ENCODE measurements at places on chromosomes 1 and 21.

DNA sequence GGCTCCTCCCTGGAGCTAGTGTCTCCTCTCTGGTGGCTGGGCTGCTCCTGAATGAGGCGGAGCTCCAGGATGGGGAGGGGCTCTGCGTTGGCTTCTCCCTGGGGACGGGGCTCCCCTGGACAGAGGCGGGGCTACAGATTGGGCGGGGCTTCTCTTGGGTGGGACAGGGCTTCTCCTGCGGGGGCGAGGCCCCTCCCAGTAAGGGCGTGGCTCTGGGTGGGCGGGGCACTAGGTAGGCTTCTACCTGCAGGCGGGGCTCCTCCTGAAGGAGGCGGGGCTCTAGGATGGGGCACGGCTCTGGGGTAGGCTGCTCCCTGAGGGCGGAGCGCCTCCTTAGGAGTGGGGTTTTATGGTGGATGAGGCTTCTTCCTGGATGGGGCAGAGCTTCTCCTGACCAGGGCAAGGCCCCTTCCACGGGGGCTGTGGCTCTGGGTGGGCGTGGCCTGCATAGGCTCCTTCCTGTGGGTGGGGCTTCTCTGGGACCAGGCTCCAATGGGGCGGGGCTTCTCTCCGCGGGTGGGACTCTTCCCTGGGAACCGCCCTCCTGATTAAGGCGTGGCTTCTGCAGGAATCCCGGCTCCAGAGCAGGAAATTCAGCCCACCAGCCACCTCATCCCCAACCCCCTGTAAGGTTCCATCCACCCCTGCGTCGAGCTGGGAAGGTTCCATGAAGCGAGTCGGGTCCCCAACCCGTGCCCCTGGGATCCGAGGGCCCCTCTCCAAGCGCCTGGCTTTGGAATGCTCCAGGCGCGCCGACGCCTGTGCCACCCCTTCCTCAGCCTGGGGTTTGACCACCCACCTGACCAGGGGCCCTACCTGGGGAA is 22.7 kb upstream of the ARF1 start:
- peak; percentile 64 for DNase-seq

DNA sequence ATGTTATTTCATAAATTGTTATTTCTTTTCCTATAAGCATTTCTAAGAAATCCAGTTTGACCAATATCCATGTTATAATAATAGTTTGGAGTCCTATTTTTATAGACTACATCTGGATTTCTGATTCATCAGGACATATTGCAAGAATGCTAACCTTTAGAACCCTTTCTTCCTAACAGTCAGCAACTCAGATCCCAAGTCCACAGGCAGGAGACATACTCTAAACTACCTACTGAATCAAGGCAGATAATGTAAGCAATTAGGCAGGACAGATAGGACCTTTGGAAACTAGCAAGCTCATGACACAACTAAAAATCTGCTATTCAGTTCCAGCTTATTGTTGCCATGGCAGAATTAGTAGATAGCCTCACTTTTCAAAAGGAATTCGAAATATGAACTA is 104.1 kb downstream of the DENND1B start:
- DNase-seq: no peak

- no peak for DNase-seq
These were observed 11.4 kb downstream of the SLC45A3 start for GRCh38 chr1:205668951-205669340.

GRCh38 chr1:99635664-99636063 is 10.2 kb upstream of the PALMD start:
- no peak for DNase-seq

DNA sequence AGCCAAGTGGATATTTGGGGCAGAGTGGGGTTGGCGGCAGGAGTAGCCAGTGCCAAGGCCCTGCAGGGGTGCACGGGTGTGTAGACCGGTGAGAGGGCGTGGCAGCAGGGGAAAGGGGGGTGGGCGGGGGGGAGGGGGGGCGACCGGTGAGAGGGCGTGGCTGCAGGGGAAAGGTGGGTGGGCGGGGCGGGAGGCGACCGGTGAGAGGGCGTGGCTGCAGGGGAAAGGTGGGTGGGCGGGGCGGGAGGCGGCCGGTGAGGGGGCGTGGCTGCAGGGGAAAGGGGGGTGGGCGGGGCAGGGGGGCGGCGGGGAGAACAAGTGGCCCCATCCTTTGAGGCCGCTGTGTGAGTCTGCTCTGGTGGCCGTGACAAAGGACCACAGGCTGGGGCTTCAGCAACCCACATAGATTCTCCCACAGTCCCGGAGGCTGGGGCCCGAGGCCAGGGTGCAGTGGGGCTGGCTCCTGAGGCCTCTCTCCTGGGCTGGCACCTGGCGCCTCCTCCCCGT is 25.8 kb downstream of the RRP1 start:
- no peak for DNase-seq

DNA sequence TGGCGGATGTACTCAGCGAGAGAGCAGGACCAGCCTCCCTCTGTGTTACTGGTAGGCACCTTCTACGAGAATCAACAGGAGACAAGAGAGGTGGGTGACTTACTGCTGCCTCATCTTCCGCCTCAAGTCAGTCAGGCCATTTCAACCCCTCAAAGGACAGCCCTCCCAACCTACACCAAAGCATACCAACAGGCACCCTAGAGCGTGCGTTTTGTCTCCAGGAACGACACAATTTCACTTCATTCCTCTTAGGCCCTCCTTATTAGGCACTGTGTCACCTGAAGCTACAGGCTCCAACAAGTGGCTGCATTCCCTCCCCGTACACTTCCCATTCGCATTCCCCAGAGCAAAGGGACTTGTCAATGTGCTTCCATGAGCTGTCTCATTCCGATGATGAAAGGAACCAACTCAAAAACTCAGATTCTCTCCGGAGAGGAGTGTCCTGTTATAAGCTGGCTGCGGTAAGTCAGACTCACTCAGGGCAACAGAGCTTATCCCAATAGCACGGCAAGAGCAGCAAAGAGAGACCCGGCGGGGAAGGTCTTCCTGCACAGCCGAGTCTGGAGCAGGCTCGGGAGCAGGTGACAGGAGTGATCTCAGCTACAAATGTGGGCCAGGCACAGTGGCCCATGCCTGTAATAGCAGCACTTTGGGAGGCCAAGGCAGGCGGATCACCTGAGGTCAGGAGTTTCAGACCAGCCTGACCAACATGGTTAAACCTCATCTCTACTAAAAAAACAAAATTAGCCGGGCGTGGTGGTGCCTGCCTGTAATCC is 120.6 kb upstream of the IFFO2 start:
- DNase-seq: no peak

GRCh38 chr1:37931102-37931360 is 15.8 kb downstream of the INPP5B start:
- DNase-seq: no peak

DNA sequence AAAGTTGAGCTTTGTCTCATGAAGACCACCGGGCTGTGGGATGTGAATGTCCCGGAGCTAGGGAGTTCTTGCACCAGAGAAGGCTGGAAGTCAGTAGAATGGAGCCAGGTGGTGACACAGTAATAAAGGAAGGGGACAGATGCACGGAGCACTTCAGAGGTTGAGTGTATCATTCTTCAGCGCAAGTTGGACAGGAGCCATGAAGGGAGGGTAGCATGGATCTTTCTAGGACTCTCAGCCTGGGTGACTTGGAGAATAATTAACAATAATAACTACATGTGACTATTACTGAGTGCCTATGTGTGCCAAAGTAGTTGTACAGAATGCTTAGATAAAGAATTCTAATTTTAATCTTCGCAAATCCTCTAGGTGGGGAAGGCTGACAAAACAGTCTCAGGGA is 258.7 kb upstream of the AJAP1 start:
- no peak for DNase-seq

DNA sequence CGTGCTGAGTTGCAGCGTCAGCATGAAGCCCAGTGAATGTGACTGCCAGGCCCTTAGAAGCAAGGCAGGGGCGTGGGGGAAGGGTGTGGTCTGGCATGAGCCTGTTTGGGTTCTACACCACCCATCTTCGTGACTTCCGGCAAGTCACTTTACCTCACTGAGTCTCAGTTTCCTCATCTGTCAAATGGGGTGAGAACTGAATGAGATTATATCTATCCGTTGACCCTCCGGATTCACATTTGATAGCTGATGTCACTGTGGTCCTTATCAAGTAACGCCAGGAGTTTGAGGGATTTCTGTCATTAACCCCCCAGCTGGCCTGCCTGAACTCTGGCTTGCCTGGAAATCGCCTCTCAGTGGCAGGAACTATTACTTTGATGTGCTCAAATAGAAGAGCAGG is 15.6 kb downstream of the MRPL37 start:
- no peak for DNase-seq

DNA sequence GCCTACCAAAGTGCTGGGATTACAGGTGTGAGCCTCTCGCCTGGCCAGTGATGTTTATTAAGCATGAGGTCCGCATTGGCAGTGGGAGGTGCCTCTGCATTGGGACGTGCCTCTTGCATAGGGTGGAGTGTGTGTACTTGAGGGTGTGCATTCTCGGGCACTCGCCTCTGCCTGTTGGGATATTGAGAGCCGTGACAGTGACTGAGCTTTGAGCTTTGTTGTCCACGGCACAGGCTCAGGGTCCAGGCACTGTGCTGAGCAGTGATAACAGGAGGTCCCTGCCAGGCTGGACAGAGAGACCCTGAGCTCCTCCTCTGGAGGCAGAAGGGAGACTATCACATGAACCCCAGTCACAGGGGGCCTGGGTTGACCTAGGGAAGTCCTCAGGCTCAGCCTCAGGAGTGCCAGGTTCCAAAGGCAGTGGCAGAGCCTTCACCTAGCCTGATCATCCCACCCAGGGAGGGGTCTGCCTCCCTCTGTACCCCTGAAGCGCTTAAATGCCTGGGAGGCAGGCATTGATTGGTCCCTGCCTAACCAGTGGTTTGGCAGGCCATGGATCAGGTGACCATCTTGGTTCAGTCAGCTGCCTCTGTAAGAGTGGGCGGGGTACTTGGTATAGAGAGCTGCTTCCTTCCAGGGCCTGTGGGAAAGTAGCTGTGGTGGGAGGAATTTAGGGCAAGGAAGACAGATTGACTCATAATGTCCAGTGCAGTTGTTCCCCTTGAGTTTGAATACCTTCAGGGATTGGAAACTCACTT is 213.8 kb upstream of the TMEM51 start:
- DNase-seq: no peak

DNA sequence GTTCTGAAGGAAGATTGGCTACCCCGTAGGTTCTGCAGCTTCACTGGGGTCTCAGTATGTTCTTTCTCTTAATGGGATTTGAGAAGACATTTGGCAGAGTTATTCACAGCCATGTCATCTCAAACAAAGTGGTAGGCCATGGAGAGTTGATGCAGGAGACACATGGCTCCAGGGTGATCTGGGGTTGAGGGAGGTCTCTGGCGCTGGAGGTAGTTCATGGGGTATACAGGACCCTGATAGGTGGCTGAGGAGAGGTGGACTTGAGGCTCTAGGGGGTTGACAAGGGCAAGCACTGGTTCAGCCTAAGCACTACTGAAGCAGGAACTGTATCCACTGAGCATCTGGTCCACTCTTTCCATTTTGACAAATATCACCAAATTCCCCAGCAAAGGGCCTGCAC is 100.4 kb downstream of the C1orf94 start:
- no peak for DNase-seq

GRCh38 chr1:218425647-218426342 is 80.7 kb downstream of the TGFB2 start:
- DNase-seq: no peak

DNA sequence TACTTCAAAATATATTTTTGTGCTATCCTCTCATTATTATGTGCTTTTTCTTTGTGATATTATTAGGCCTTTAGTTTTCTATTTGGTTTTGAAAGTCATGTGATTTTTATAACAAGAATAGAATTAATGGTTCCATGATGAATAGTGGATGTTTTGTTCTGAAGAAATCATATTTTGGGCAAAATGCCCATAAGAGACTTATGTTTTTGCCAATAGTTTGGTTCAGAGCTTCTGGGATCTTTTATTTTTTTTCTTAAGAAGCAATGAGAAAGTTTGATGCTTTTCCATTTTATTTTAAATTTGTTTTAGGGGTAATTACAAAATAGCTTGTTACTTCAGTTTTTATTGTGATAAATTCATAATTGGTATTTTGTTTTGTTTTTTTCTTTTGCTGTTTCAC is 49.8 kb downstream of the LYPLAL1 start:
- DNase-seq: no peak

GRCh38 chr1:15341634-15342407 is 67.9 kb upstream of the EFHD2 start:
- DNase-seq: no peak

DNA sequence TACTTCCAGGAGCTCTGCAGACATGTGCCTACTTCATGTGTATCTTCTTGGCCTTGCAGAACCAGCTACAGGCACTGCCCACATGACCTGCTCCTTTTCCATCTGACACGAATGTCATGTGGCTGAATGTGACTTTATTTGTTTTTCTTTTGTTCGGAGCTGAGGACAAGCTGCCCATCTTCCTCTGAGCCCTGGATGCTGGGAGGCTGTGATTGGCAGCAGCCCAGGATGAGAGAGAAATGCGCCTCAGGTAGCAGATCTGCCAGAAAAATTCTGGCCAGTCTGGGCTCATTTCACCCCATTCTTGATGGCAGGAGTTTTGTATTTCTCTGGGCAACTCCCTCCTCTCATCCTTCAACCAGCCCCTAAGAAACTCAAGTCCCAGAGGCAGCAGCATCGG is 372.0 kb downstream of the RPS6KC1 start:
- no peak for DNase-seq

DNA sequence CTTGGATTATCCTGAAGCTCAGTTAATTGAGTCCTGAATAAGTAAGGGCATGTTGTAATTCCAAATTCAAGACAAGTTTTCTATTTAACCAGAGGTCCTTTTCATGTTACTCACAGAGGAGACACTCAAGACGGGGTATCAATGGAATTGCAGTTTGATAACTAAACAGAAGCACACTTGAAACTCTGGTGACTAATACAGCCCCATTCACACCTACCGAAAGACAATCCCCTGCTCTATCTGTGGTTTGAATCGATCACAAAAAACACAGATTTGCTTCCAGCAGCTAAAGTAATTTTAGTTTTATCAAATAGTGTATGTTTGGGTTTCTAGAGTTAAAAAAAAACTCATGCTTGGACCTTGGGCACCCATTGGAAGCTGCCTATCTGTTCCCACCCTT is 60.4 kb downstream of the TEX35 start:
- DNase-seq: no peak

- no peak for DNase-seq
These were observed 3.1 kb upstream of the EVA1B start for GRCh38 chr1:36326499-36326898.

DNA sequence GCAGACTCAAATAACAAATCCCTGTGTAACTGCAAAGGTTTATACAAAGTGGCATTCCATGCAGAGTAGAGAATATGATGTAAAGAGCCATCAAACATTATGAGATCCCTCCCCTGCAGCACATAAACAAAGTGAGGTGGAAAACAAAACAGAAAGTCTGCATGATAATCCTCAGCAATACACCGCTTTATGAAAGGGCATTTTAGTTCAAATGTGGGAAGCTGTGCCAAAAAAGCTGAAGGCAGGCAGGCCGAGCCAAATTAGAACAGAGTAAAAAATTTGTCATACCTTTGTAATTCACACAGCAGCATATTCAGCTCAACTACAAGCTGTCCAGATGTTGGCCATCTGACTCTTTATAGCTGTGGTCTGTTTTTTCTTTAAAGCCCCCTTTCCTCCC is 113.5 kb downstream of the LHX9 start:
- DNase-seq: no peak

GRCh38 chr1:194028002-194028401 is 841.6 kb upstream of the B3GALT2 start:
- no peak for DNase-seq

GRCh38 chr1:9688599-9688998 is 37.1 kb downstream of the PIK3CD start:
- DNase-seq: no peak

GRCh38 chr1:205240118-205240517 is 12.4 kb downstream of the TMCC2 start:
- no peak for DNase-seq
